Upper lobe of left lung (tissue), 6 donors: ENCODE measurements at places on chromosomes 1 and 21. TPM values are rescaled to one million over a fixed set of nuclear protein-coding genes. Genes with fewer than 3 reads are reported as not detected.

Gene NBPF20
- total RNA-seq = 1.9 TPM

- no peak overlapping the region for H3K4me3 ChIP-seq
- H3K36me3 ChIP-seq = no peaks in the 10 kb centered on the region
- H3K4me1 ChIP-seq = no peaks in the 10 kb centered on the region
- DNase-seq = no peak
- no peak overlapping the region for H3K27ac ChIP-seq
These were observed 58.2 kb downstream of the ALPL start for GRCh38 chr1:21567241-21568005.

DNA sequence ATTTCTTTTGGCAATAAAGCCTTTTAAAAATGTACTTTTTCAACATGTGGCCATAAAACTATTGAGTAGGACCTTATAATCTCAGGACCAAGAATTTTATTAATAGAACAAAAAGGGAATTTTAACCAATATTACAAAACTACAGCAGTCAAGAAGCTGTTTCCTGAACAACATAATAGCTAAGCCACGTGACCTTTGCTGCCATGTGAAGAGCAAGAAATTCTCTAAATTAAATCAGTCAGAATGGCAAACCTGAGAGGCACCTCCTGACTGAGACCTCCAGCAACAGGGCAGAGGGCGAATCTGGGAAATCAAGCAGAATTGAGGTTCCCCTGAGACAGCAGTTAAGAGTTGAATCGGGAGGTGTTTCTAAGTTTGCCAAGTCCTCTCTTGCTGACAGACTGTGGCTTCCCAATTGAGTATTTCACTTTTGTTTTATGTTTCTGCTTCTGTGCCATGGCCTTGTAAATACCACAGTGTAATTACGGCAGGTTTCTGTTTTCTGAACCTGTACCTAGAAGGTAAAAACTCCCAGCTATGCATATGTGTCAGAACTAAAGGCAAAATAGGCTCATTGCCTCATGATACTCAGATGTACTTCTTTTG lies 358.4 kb downstream of the NTNG1 start:
- H3K4me3 ChIP-seq = no peak overlapping the region
- DNase-seq = no peak
- H3K27ac ChIP-seq = no peak overlapping the region
- no peaks in the 10 kb centered on the region for H3K36me3 ChIP-seq
- H3K4me1 ChIP-seq = no peaks in the 10 kb centered on the region

DNA sequence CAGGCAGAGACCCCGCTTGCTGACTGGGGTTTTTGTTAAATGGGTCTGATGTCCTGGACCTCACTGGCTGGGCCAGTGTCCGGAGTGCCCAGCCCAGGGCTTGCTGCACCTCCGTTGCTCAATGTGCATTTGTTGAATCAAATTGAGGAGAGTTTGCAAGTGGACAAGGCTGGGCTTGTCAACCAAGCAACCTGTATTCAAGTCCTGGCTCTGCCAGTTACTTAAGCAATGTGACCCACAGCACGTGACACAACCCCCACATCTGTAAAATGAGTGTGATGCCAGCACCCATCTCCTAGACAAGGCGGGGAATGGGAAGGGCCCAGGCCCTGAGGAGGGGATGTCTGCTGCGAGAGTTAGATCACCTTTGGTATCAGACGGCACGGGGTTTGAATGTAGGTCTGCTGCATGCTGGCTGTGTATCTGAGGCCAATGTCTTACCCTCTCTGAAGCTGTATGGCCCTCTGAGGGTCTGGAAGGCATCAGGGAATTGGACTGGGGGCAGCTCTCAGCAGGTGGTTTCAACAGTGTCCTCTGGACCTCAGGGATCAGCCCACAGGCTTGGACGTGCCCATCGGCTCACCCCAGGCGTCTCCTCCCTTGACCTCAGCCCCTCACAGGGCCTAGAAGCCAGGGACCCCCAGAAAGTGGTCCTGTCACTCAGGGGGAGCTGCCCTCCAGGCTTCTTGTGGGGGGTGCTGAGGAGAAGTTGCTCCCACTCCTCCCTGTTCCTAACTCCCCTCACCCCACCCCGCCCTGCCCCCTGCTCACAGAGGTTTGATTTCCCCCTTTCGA lies 51.0 kb upstream of the RUNX3 start:
- H3K36me3 ChIP-seq = no peaks in the 10 kb centered on the region
- no peak for DNase-seq
- H3K4me1 ChIP-seq = no peaks in the 10 kb centered on the region

Gene AADACL3
- total RNA-seq = not detected

DNA sequence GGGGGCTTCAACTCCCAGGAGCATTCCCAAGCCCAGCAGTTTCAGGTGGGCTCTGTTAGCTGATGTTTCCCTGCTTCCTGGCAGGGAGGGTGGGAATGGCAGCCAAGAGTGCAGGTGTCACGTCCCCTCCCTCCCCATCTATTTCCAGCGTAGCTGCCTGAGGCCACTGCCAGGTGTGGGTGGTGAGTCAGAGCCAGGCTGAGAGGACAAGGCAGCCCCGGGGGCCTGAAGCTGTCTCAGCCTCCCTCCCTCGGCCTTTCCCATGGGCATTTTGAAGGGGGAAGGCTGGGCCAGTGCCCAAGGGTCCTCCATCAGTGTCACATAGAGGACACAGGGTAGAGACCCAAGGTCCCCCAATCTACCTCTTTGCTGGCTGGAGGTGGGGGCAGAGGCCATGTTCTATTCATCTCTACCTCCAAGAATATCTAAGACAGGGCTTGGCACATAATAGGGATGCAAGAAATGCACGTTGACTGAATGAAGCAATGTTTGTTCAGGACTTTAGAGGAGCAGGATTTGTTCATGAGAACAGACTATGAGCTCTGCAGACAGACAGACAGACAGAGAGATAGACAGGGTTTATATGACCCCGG lies 34.4 kb upstream of the ID3 start:
- no peak for DNase-seq
- H3K27me3 ChIP-seq = no peaks in the 10 kb centered on the region
- H3K4me1 ChIP-seq = peaks cover 12% of the 10 kb centered on the region
- no peak overlapping the region for H3K4me3 ChIP-seq
- no peaks in the 10 kb centered on the region for H3K36me3 ChIP-seq
- no peak overlapping the region for H3K27ac ChIP-seq

DNA sequence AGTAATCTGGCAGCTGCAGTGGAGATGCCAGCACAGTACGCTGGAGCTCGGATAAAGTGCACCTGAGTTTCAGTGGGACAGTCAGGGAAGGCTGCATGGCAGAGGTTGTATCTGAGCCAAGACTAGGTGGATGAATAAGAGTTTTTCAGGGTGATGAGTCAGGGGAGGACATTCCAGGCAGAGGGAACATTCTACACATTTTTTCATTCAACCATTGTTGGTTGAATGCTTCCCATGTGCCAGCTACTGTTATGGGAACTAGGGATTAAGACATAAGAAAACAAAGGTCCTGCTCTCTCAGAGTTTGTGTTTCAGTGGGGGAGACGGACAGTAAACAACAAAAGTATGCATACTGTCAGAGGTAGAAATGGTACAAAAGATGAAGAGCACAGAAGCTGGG lies 5.2 kb downstream of the LEPR start:
- peaks cover 48% of the 10 kb centered on the region for H3K36me3 ChIP-seq
- H3K27me3 ChIP-seq = no peaks in the 10 kb centered on the region
- peak overlapping the region; percentile 7 for H3K27ac ChIP-seq

- no peaks in the 10 kb centered on the region for H3K36me3 ChIP-seq
- H3K4me3 ChIP-seq = no peak overlapping the region
- peaks cover 5% of the 10 kb centered on the region for H3K4me1 ChIP-seq
- no peaks in the 10 kb centered on the region for H3K27me3 ChIP-seq
- H3K27ac ChIP-seq = no peak overlapping the region
These were observed 128.5 kb downstream of the RHOU start for GRCh38 chr1:228863776-228864175.

GRCh38 chr1:66335859-66336640 lies 197.9 kb upstream of the SGIP1 start:
- peaks cover 31% of the 10 kb centered on the region for H3K4me1 ChIP-seq
- DNase-seq = peak; percentile 82
- H3K27me3 ChIP-seq = no peaks in the 10 kb centered on the region
- peak overlapping the region; percentile 64 for H3K4me3 ChIP-seq

GRCh38 chr21:43913928-43914327 lies 48.9 kb downstream of the AGPAT3 start:
- DNase-seq = no peak
- peaks cover 29% of the 10 kb centered on the region for H3K4me1 ChIP-seq
- no peak overlapping the region for H3K27ac ChIP-seq

Gene FAAP20
- 30.7 TPM for total RNA-seq

Gene KRTAP26-1
- total RNA-seq = not detected

- H3K36me3 ChIP-seq = no peaks in the 10 kb centered on the region
- no peak overlapping the region for H3K4me3 ChIP-seq
- no peak for DNase-seq
- H3K4me1 ChIP-seq = no peaks in the 10 kb centered on the region
- no peaks in the 10 kb centered on the region for H3K27me3 ChIP-seq
These were observed 24.0 kb upstream of the QSOX1 start for GRCh38 chr1:180130651-180131050.

DNA sequence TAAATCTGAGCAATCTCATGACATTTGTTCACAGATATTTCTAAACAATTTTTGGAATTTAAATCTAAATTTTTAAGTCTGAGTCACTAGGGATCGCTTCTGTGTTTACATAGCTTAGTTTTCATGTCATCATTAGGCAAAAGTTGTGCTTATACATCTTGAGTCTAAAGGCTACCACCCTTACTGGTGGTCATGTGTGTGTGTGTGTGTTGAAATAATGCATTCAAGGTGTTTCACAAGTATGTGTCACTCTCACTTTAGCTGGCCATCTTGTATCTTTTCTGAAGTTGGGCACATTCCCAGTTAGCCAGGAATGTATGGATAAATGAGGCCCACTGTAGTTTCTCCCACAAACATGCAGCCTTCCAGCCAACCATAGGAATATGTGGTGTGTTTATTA lies 1162.5 kb upstream of the PRMT6 start:
- H3K27ac ChIP-seq = no peak overlapping the region
- DNase-seq = no peak
- no peak overlapping the region for H3K4me3 ChIP-seq
- no peaks in the 10 kb centered on the region for H3K27me3 ChIP-seq
- H3K36me3 ChIP-seq = no peaks in the 10 kb centered on the region

- H3K36me3 ChIP-seq = peaks cover 59% of the 10 kb centered on the region
- no peak for DNase-seq
- H3K4me1 ChIP-seq = no peaks in the 10 kb centered on the region
- H3K27me3 ChIP-seq = no peaks in the 10 kb centered on the region
These were observed 13.2 kb downstream of the MDM4 start for GRCh38 chr1:204529371-204529895.

- H3K36me3 ChIP-seq = no peaks in the 10 kb centered on the region
- H3K27ac ChIP-seq = no peak overlapping the region
- no peak overlapping the region for H3K4me3 ChIP-seq
- no peaks in the 10 kb centered on the region for H3K27me3 ChIP-seq
- DNase-seq = no peak
- no peaks in the 10 kb centered on the region for H3K4me1 ChIP-seq
These were observed 48.0 kb upstream of the WDR26 start for GRCh38 chr1:224482619-224483018.
